Diencephalon (tissue), 1 donor: ENCODE measurements at places on chromosomes 6 and 20. TPM values are rescaled to one million over a fixed set of nuclear protein-coding genes. Genes with fewer than 3 reads are reported as not detected.

TNXB gene
- total RNA-seq, result 6.0 TPM

PLN gene
- total RNA-seq, result 0.46 TPM

C6orf52 gene
- 0.92 TPM for total RNA-seq

DLK2 gene
- total RNA-seq, result 8.3 TPM

CST2 gene
- total RNA-seq, result not detected

TUBB1 gene
- total RNA-seq, result 0.92 TPM

NFKBIL1 gene
- 16.1 TPM for total RNA-seq

MRAP2 gene
- total RNA-seq, result 30.4 TPM

SPATS1 gene
- total RNA-seq, result 1.2 TPM

SOX18 gene
- total RNA-seq, result 1.6 TPM

C4B gene
- 47.7 TPM for total RNA-seq

MAVS gene
- 12.7 TPM for total RNA-seq

PLCB4 gene
- total RNA-seq, result 41.1 TPM

ADGB gene
- 2.5 TPM for total RNA-seq

CFAP61 gene
- total RNA-seq, result 8.8 TPM

MUC21 gene
- total RNA-seq, result not detected

FGD2 gene
- 3.2 TPM for total RNA-seq

BEND6 gene
- 47.3 TPM for total RNA-seq

HLA-DRB5 gene
- total RNA-seq, result 3.0 TPM

MUCL3 gene
- total RNA-seq, result not detected

EFCAB8 gene
- not detected for total RNA-seq

EEF1A2 gene
- 313 TPM for total RNA-seq

EBF4 gene
- 15.7 TPM for total RNA-seq

SLC12A5 gene
- total RNA-seq, result 113 TPM

SLC22A16 gene
- not detected for total RNA-seq

PTGIS gene
- 11.1 TPM for total RNA-seq

C6orf15 gene
- total RNA-seq, result not detected

CD109 gene
- 2.3 TPM for total RNA-seq

GPR6 gene
- 12.2 TPM for total RNA-seq

CALHM5 gene
- 1.2 TPM for total RNA-seq

LAMP5 gene
- total RNA-seq, result 19.6 TPM

HLA-DQB2 gene
- total RNA-seq, result not detected

GPR63 gene
- total RNA-seq, result 14.3 TPM

NKX2-4 gene
- 2.1 TPM for total RNA-seq

C20orf144 gene
- total RNA-seq, result not detected

MEI4 gene
- total RNA-seq, result 2.1 TPM

SLC26A8 gene
- 9.0 TPM for total RNA-seq
